Stimulated activated CD8-positive, alpha-beta memory T cell treated with anti-CD3 and anti-CD28 coated beads, Interleukin-15, amount 100 ng/mL, for 24 hours (primary cell): ENCODE measurements at places on chromosomes 2 and 18.

DNA sequence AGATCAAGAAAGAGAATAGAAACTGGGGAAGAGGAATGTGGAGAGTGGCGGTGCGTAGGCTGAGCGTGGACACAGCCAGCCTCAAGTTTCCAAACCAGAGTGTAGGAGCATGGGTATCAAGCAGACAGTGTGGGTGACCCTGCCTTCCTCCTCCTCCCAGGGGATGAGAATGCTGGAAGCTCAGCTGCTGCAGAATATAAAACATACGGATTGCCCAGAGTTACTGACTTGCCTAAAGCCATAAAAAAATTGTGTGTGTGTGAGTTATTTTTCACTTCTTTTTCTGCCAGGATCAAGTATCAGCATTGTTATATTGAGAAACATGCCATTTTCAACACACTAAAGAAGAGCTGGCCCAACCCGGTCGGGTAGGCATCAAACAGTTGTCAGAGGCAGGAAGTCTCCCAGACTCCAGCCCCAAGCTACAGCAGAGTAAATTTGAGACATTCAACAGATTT is 333.3 kb upstream of the ACVR2A start:
- no peak for DNase-seq

DNA sequence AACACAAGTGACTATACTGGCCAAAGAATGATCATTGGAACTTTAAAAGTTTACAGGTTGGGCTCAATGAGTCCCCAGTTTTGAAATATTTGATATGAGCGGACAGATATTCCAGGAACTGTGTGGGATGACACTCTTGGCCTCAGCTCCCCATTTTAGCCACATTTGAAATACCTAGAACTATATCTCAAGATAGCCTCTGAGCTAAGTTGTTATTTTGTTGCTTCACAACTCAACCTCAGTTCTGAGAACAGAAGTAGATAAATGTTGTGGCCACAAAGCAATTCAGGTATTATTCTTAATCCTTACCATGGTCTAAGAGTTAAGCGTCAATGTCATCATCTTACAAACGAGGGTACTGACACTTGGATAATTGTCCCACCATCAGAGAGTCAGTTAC is 172.2 kb upstream of the SETBP1 start:
- DNase-seq, result no peak

DNA sequence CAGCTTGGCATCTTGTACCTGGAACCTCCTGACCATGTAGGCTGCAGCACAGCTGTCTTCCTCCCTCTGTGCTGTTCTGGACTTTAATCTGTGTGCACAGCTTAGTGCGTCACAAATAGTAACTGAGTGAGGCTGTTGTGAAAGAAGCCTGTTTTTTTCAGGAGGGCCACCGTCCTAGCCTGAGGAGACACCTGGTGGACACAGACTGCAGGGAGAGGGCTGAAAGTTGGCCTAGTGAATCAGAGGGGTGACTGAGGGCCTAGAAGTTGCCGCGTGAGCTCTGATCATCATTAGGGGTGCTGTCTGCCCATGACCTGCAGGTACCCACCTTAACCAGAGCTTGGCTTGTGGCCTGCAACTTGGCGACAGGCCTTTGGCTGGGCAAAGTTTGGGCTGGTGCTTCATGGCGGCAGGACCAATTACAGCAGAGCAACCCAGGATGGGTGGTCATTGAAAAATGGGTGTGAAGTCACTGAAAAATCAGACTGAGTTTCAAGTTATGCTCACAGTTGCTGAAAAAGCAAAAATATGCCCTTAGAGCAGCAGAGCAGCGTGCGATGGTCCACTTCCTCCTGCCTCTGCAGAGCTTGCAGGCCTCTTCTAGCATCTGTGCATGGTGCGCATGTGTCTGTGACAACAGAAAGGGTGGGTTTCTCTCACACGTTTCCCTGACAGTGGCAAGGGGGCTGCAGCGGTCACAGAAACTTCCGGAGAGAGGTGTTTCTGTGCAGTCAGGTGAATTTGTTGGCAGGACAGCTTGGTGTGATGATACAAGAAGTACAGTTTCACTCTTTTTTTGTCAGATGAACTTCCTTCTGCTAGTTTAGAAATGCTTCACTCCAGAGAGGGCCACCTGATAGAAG is 9.6 kb downstream of the GDF7 start:
- no peak for DNase-seq

GRCh38 chr2:105887256-105887655 is 142.5 kb downstream of the NCK2 start:
- no peak for DNase-seq

DNA sequence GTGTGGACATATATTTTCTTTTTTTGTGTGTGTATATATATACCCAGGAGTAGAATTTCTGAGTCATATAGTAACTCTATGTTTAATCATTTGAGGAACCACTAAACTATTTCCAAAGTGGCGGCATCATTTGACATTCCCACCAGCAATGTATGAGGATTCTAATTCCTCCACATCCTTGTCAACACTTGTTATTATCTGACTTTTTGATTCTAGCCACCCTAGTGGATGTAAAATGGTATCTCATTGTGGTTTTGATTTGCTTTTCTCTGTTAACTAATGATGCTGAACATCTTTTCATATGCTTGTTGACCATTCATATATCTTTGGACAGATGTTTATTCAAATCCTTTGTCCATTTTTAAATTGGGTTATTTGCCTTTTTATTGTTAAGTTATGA is 120.3 kb downstream of the TGFA start:
- DNase-seq, result no peak

DNA sequence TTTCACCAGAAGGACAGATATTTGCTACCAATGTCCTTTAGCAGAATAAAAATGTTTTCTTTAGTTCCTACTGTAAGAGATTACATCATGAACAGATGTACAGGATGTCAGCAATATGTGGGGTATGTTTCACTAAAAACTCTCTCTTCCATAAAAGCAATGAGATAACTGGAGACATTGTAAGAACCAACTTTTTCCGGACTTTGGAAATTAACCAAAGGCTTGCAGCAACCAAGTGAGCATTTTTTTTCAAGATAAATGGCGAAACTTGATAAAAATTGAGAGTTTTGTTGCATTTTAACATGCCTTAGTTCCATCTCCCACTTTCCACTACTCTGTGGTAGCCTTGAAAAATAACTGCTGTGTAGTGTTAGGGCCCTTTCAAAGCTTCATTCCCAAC is 429.8 kb upstream of the CDH2 start:
- DNase-seq, result no peak

DNA sequence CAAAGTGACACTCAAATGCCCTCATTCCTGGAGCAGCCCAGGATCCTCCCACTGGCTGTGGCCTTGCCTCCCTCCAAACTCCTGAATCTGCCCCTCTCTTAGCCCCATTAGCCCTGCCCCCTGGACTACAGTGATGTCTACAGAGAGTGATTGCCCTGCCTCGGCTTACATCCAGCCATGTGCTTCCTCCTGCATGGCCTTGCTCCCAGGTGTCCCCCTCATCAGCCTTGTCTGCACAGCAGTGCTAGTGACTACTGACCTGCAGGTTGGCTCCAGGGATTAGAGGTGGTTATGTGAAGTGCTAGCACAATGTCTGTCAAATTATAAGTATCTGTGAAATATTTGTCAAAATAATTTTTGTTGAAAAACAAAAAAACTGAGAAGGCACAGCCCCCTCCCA is 259.1 kb upstream of the MYT1L start:
- no peak for DNase-seq

DNA sequence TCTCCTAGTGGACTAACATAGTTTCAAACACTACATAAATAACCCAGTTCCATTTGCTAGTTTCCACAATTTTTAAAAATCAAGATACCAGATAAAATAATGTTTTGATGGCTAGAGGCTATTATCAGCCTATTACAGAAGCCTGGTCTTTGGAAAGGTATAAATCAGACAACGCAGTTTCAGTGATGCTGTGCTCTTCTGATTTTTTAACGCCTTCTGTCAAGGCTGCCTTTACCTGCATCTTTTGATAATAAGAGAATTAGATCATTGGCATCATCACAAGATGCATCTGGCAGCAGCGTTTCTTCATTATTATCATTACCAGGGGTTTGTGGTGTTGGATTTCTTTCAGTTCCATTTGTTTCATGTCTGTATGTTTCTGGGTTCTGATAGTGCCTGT is 268.7 kb downstream of the MTX2 start:
- no peak for DNase-seq

DNA sequence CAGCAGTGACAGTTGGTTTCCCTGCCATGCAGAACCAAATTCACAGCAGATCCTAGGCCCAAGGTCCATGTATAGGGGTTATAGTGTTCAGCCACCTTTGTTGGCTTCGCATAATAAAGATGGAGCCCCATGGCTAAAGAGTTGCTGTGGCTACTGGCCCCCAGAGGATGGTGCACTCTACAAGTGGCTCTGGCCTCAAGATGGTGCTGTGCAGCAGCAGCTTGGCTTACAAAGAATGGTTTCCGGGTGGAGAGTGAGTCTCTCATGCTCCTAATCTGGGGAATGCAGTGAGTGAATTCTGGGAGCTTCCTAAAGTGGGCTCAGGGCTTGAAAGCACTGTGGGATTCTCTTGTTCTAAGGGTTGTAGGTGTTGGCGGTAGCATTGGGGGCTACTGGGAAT is 1199.7 kb downstream of the CNTNAP5 start:
- DNase-seq, result no peak

DNA sequence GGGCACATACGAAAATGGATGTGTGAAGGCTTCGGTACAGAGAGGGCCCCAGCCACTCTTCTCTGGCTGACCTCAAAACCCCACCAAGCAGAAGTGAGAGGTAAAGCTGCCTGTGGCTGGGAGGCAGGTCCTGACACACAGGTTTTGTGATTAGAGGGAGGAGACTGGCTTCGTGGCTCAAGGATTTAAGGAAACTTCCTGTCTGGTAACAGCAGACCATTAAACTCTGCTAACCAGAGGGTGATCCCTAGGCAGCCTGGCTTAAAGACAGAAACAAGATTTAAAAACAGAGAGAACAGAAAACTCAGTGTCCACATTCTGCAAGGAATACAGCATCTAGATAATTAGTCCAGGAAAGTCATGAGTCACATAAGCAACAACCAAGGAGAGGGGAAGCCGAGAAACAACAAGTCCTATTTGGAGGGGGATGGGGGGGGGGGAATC is 101.9 kb downstream of the NFATC1 start:
- DNase-seq, result no peak

DNA sequence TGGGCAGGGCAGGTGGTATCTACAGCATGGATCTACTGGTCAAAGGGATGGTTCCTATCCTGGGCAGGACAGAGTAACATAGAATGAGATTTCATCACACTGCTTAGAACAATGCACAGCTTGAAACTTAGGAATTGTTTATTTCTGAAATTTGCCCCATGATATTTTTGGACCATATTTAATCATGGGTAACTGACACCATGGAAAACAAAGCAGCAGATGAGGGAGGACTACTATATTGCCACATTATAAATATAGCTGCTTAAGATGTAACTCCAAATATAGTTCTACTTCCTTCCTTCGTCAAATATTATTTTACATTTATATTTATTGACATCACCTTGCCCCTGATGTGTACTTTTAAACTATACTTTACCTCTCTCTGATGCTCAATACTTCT is 254.7 kb downstream of the PTPRM start:
- DNase-seq, result no peak

- no peak for DNase-seq
Observed at GRCh38 chr2:229752970-229753729, 38.8 kb upstream of the DNER start.

GRCh38 chr18:22552254-22552653 is 134.5 kb upstream of the CTAGE1 start:
- no peak for DNase-seq

GRCh38 chr2:175234153-175234552 is 52.6 kb upstream of the ATP5MC3 start:
- DNase-seq, result no peak

DNA sequence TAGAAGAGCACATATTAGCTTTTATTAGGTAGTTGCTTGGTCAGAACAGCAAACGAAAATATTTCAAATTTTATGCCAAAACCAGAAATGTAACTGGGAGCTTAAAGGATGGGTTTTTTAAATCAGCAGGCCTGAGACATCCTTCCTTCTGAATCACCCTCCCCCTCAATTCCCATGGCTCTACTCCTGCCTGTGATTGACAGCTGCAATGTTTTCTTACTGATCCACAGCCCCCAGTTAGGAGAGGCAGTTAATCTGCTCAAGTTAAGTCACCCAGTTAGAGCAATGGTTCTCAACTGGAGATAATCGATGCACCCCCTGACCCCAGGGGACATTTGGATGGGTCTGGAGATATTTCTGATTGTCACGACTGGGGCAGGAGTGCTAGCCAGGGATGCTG is 24.9 kb downstream of the KCTD18 start:
- no peak for DNase-seq

GRCh38 chr2:136000502-136000901 is 15.1 kb upstream of the DARS1 start:
- no peak for DNase-seq

- DNase-seq, result no peak
Observed at GRCh38 chr18:7669361-7669760, 102.2 kb downstream of the PTPRM start.

DNA sequence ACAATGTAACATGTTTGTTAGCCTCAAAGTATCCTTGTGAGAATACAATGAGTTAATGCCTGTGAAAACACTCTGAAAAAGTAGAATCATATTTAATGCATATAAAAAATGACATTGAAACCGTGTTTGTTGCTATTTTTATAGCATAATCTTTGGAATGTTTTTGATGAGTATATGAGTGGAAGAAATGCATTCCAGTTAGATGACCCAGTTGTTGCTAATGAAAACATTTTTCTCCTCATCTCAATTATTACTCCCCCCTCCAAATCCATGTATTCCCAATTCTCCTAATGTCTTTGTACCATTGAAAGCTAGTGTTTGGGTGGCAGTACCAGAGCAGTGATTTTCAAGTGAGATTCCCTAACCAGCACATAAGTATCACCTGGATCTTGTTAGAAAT is 67.1 kb upstream of the DSEL start:
- no peak for DNase-seq

GRCh38 chr2:24456599-24457556 is 34.2 kb upstream of the NCOA1 start:
- no peak for DNase-seq

GRCh38 chr18:9322744-9323143 is 11.8 kb upstream of the TWSG1 start:
- no peak for DNase-seq
